Nucleus accumbens (tissue), 56 donors: ENCODE measurements at places on chromosomes 2 and 18.

DNA sequence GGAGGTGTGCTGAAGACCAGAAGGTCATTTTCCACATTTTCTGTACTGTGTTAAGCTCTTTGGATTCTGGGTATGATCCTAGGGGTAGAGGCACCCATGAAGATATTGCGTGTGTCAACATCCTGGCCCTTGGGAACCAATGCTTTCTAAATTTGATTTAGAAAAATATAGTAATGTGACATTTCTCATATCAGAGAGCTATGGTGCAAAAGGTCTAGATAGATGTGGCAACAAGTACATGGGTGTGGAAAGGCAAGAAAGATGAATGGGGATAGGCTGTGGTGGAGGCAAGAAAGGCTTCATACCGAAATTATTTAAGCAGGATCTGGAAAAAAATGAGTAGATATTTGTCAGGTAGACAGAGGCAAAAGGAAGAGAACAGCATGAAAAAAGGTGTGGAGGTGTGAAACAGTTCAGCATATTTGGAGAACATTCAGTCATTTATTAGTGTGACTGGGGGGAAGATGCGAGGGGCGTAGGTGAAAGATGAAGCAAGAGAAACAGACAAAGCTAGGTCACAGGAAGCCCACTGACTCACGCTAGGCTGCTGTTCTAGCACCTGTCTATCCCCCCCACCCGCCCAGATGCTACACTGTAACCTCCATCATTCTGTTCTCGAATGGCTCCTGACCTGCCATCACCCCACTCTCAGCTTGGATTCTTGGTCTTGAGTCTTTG is 11.7 kb downstream of the DOK1 start:
- no peak for DNase-seq

DNA sequence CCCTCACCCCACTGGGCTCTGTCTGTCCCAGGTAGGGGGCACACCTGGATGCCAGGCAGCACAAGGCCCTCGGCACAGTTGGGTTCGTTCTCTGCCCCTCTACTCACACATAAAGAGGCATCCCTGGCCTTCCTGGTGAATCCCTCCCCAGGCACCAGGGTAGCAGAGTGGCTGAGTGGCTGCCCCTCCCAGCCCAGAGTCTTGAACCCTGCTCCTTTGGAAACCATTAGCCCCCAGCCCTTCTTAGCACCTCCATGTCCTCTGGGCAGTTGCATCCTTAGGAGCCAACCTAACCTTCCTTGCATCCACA is 2.0 kb downstream of the GPC1 start:
- no peak for DNase-seq

GRCh38 chr2:135839713-135840112 is 2.7 kb upstream of the LCT start:
- DNase-seq = no peak

DNA sequence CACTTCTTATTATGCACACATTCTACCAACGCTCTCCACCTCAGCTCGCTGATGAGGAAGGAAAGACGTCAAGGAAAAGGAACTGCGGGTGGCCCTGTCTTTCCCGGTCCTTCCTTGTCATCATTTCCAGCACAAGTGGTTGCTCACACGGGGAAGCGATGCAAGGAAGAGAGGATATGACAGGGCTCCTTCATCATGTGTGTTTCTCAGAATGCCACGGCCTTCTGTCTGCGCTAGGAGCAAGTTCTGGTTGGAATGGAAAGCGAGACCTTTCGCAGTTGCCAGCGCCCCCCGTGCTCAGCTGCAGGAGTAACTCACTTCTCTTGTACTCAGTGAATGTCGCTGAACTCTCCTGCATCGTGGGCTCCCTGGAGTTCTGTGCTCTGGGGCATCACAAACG is 191.8 kb upstream of the GLI2 start:
- DNase-seq = no peak

DNA sequence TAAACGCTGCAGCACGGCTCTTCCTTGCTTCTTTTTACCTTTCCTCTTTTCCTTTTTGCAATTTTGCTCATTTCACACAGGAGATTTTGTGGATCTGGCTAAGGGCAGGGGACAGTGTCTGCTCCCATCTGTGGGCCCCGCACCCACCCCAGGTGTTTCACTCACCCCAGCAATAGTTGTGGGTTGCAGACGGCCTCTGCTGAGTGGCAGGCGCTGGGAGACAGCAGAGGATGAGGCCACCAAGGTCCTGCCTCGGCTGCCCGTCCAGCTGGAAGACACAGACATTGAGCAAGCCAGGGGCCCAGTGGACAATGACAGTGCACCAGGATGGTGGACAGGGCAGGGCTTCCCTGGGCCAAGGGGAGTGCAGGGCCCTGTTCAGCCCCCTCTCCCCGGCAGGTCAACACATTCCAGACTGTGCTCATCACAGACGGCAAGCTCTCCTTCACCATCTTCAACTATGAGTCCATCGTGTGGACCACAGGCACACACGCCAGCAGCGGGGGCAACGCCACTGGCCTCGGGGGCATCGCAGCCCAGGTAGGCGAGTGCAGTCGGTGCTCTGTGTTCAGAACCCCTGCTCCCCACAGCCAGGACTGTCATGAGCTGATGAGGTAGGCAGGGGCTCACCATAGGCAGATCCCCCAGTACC is 35.0 kb downstream of the SNED1 start:
- no peak for DNase-seq

GRCh38 chr2:191291471-191291870 is 46.3 kb downstream of the MYO1B start:
- DNase-seq = no peak

- DNase-seq = no peak
Measured at GRCh38 chr18:58908006-58908405, 43.3 kb downstream of the ZNF532 start.

DNA sequence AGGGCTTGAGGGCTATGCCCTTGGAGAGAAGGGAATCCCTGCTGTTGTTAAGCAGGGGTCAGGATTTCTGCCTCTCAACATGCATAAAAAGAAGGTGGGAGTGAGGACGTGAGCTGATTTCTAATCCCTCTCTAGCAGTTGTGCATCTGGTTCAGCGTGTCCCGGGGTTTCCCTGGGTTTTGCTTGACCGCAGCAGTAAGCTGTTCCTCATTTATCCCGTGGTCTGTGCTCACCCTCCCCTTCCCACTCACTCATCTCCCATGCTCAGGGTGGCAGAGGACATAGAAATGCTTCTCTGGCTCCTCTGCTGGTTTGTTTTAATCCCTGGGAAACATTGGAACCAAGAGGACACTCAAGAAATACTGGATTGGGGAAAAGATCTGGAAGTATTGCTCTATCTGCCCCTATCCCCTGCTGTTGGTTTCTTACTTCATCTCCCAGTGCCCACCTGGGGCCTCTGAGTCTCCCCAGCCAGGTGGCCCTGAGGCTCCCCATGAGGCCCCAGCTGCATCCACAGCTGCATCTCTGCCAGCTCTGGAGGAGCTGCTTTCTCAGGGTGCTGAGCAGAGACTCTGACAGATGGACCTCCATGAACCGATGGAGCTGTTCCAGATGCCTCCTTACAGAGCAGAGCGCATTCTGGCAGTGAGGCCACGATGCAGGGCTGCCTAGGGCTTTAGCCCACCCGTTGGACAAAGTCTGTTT is 36.1 kb downstream of the TET3 start:
- DNase-seq = no peak

DNA sequence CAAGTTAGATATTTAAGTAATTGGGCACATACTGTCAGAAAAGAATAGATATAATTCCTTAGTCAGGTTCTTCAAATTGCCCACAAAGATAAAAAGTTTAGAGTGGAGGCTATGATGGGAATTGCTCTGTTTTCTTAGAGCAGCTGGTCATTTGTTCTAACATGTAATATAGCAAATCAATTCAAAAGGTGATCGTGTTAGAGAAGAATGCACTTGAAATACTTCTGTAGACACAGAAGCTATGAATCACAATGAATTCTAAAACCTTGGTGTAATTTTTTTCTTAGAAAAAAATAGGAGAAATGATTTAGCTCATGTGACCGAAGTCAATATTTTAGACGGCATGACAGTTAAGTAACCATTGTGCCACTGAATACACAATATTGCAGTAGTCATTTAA is 918.1 kb upstream of the LRATD1 start:
- no peak for DNase-seq

GRCh38 chr2:232662486-232663260 is 29.3 kb downstream of the EFHD1 start:
- no peak for DNase-seq

DNA sequence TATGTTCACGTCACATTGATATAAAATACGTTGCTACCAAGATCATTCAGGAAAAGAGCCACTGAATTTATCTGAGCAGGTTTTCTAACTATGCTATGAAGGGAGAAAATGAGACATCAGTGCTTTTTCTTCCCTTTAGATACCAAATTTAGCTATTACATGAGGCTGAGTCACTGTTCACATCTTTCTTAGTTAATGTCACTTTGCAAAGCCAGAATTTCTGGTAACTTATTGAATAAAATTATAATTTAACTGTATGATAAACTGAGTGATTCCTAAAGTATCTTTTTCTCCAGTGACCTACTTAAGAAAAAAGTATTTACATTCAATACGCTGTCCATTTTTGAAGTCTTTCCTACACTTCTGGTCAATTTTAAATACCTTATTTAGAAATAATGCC is 22.7 kb downstream of the C1D start:
- no peak for DNase-seq

DNA sequence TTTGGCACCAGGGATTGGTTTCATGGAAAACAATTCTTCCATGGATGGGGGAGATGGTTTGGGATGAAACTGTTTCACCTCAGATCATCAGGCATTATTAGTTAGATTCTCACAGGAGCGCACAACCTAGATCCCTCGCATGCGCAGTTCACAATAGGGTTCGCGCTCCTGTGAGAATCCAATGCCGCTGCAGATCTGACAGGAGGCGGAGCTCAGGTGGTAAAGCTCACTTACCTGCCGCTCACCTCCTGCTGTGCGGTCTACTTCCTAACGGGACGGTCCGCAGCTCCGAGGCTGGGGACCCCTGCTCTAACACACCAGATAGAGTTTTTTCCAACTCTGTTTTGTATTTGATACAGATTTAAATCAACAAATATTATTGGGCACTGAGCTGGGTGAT is 286.5 kb downstream of the MTX2 start:
- DNase-seq = no peak

DNA sequence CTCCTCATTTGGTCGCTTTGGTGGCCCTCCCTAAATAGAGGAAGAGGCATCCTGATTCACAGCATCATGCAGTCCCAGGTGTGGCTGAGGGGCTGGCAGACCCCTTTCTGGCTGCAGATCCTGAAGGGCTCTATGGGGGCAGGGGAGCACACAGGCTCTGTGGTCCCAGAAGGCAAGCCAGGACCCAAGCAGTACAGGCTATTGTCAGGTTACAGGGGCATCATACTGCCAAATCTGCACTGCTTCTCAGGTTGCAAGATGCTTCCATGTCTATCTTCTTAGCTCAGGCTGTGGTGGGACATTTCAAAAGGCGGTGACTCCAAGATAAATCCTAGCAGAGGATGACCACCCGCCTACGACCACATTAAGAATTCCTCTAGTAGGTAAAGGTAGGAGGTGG is 54.3 kb downstream of the TTC32 start:
- DNase-seq = no peak
